Airway epithelial cell (primary cell): ENCODE measurements at places on chromosomes 7 and 10. TPM values are rescaled to one million over a fixed set of nuclear protein-coding genes. Genes with fewer than 3 reads are reported as not detected.

HMX2 gene
- not detected in 2 replicates for total RNA-seq

HKDC1 gene
- 0.23 and 0.49 TPM in 2 replicates for total RNA-seq

AGFG2 gene
- total RNA-seq, result 11.7 and 13.3 TPM in 2 replicates

VIPR2 gene
- total RNA-seq, result not detected in 2 replicates

FAM25A gene
- total RNA-seq, result 20.3 and 29.8 TPM in 2 replicates

CTNNA3 gene
- 0.07 TPM in 1 of 2 replicates, not detected in the other for total RNA-seq
